ENCODE measurements at places on chromosomes 2 and 18.

DNA sequence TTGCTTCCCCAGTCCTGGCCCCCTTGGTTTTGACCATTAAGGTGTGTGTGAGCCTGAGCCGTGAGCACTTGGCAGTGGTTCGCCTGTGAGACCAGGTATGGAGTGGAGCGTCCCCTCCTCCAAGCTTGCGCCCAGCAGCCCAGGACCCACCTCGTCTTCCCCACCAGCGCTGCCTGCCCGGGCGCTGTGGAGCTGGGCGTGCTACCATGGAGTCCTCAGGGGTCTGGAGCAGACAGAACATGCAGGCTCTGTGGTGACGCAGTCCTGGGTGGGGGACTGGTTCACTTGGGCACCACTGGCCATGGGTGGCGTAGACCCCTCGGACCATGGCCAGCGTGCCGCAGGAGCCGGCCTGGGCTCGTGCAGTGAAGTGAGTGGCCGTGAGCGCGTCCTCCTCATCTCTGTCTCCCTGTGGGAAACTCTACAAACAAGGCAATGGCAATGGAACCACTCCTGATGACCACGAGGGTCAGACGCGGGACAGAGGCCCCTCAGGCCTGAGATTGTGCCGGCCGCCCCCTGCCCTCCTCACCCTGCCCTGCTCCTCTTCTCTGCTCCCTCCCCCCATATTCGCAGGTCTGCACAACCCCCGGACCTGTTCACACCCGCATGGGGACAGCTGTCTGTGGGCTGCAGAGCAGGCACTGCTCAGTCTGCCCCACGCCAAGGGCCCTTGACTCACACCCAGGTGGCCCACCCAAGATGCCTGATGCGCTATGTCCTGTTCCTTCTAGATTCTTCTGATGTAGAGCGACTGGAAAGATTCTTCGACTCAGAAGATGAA, 15.0 kb downstream of the DTYMK start:
- no peak for DNase-seq

- DNase-seq = no peak
Measured at GRCh38 chr2:31234683-31235503, 941 bp downstream of the EHD3 start.

DNA sequence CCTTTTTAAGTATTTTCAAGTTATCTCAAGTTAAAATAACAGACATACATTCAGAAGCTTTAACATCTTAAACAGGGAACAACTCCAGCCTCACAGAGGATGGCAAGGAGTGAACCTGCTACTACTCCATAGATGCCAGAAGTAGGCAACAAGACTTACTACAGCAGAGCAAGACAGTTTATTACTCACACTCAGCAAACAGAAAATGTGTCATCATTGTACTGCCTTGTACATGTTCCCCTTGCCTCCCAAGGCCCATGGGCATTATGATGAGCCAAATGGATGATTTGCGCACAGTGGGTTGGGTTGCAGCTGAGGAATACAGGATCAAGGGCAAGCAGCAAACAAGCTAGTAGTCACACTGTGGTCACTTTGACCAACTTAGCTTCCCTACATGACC, 80.6 kb upstream of the VRK2 start:
- no peak for DNase-seq

DNA sequence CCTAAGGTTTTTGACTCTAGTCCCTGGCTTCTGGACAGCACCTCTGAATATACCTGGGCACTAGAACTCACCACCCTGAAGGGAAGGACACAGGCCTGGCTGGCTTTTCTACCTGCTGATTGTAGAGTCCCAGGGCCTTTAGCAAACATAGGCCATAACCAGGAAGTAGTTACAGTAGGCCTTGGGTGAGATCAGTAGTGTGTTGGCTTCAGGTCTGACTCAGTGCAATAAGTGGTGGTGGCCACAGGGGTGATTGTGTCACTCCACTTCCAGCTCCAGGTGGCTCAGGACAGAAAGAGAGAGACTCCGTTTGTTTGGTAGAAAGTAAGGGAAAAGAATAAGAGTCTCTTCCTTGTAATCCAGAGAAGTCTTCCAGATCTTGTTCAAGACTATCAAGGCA, 101.7 kb upstream of the LGALSL start:
- no peak for DNase-seq

DNA sequence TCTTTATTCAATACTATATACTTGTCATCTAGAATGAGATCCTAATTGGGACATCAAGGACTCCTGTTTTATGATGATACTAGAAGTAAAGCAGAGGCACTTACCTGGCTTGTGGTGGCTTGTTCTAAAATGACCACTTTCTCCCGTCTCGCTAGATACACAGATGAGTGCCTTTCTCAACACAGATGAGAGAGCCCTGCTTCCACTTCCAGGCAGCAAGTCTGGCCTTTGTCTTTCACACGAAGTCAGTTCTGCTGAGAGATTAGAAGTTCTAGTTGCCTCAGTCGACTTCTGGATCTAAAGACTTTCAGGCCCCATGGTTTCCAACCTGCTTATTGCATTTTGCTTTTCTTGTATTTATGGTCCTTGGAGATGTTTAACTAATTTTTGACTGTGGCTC, 70.3 kb downstream of the PPP1R1C start:
- DNase-seq = no peak

DNA sequence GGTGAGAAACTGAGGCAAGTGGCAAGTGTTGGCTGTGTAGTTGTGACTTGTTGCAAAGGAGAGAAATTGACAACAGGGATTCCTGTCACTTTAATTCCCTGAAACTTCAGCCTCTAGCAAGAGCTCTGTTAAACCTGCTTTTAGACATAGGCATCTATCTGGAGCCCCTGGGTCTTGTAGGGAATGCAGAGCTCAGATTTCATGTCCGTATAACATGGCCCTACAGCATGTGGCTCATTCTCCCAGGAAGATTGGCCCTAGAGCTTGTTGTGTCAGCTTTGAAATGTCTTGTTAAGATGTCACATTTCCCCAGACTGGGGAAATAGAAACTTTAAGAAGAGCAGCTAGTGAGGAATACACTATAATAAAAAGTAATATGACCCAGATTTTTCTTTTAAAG, 115.8 kb downstream of the POLE4 start:
- no peak for DNase-seq

DNA sequence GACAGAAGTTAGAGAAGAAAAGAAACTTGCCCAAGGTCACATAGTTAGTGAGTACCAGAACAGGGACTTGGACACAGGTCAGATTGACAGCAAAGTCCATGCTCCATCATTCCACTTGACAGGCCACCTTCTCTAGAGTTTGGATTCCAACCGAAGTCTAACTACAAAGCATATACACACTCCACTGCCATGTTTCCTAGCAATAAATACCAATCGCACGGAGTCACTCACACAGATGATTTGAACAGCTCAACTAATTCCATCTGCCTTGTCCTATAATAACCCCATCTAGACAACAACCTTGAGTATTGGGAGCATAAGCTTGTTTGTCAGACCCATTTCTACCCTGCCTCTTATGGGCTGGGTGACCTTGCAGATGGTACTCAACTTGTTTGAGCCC, 334.6 kb upstream of the MGAT5 start:
- no peak for DNase-seq
